ENCODE measurements at places on chromosomes 7 and 10.

DNA sequence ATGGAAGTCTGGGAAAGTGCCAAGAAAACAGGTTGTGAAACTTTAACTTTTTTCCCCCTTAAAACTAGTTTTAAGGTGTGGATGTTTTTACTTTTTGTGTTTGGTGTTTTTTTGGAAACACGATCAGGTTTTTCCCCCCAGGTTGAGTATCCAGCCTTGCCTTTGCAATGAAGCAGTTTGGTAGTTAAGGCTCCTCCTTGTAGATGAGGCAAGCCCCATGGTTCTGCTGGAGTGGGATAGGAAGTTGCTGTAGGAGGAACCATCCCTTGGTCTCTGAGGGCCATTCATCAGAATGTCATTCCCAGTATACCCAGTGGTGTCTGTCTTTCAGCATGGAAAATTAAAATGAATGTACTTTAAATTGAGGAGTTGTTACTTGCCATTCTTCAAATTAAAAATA is 2.7 kb downstream of the CUL1 start:
- DNase-seq, result no peak

DNA sequence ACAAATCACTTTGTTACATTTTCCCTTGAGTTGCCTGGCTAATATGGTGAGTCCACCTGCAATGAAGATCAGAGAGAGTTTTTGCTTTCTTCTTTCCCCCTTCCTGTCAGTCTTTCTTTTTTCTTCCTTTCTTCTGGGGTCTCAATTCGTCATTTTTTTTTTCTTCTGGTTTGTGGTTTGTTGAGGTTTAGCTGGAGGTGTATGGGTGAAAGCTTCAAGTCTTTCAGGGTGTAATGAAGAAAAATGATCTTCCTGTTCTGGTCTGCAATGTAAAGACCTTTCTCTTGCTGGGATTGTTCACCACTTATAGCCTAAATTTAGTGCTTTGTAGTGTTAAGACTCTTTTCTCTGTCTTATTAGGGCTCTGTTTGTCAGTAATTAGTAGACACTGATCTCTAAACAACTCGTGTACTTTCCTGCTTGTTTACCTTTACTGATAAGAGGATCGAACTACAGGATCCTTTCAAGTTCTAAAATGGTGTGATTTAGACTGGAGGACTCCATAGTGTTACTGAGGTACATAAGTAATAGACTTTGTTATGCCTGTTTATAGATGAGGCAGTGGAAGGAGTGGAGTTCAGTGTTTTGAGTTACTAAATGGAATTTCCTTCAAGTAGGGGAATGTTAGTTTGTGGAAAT is 129.1 kb downstream of the SUGCT start:
- no peak for DNase-seq

DNA sequence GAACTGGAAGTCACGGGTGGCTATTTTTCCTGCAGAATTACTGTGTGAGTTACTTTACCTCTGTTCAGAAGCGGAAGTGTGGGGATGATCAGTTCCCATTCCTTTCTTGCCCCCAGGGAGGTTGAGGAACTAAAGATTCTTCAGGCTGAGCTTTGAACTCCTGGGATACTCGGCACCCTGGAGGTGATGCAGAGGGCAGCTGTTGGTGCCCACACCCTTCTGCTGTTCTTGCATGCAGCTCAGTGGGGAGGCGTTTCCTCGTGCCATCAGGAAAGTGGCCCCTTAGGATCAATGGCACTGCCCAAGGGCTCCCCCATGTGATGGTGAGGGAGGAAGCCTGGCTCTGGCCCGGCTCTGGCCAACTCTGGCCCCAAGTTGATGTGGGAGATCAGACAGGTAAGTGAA is 44.7 kb upstream of the MXI1 start:
- no peak for DNase-seq

- no peak for DNase-seq
These were observed 33.2 kb downstream of the C7orf33 start for GRCh38 chr7:148623586-148624282.

DNA sequence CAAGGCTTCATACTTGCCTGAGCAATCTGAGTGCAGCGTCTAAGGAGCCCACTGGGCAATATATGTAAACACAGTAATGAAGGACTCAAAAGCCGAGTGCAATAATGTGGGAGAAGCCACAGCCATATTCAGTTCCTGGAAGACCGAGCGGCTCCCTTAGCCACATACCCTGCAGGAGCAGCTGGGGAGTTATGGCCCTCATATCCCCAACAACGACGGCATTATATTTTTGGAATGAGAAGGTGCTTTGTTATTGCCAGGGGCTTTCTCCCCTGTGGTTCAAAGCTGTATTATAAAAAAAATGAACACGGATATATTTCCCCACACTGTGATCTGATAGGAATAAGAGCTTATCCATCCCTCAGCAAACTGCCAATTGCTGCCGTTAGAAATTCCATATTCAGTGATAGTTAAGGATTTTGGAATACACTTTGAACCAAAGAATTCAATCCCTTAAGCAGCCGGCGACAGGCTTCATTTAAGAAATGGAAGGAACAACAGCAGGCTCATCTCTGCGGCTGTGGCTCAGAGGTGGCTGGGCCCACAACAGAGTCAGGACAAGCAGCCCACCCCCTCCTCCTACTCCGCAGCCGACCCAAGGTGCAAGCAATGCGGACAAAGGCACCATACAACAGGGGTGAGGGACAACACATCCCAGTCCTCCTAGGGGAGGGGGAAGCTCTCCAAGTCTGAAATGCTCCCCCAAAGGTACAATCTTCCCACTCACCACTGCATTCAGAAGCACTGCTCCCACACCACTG is 77.2 kb downstream of the TNS3 start:
- no peak for DNase-seq

Data from stimulated activated CD8-positive, alpha-beta memory T cell treated with anti-CD3 and anti-CD28 coated beads, Interleukin-7, amount 100 ng/mL, for 1 hour (primary cell).